Retina (tissue), 1 donor: ENCODE measurements at places on chromosomes 5 and 9.

DNA sequence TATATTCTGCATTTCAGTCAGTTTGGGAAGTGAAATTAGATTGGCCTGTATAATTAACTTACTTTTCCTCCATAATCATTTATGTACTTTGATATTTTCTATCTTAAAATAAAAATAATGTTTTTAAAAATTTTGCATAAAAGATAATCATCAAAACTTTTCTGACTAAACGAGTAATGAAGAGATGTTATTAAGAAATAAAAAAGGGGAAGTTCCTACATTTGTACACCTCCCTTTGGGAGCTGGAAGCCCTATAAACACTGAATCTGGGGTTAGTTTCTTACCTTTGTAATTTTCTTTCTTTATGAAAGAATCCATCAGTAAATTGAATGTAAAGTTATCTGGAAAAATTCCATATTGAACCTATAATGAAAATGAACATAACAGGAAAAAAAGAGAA is 86.2 kb downstream of the MRPS27 start:
- DNase-seq: no peak

- no peak for DNase-seq
Observed at GRCh38 chr9:114694719-114695269, 12.8 kb upstream of the TEX48 start.

- peak; percentile 73 for DNase-seq
Observed at GRCh38 chr9:132412089-132412488, 2.1 kb downstream of the CFAP77 start.

DNA sequence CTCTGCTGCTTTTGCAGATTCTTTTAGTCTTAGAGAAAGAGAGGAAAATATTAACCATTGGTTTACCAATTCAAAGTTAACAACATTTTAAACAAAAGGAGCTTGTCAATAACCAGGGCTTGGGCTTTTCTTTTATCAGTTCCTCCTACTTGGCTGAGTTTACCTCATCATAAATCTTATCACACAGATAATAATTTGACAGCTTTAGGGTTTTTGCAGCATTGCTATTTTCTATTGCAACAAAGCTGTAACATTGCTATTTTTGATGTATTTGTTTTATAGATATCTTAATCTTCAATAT is 9.8 kb upstream of the ABL1 start:
- no peak for DNase-seq

GRCh38 chr5:125083981-125084380 is 337.5 kb upstream of the ZNF608 start:
- no peak for DNase-seq

DNA sequence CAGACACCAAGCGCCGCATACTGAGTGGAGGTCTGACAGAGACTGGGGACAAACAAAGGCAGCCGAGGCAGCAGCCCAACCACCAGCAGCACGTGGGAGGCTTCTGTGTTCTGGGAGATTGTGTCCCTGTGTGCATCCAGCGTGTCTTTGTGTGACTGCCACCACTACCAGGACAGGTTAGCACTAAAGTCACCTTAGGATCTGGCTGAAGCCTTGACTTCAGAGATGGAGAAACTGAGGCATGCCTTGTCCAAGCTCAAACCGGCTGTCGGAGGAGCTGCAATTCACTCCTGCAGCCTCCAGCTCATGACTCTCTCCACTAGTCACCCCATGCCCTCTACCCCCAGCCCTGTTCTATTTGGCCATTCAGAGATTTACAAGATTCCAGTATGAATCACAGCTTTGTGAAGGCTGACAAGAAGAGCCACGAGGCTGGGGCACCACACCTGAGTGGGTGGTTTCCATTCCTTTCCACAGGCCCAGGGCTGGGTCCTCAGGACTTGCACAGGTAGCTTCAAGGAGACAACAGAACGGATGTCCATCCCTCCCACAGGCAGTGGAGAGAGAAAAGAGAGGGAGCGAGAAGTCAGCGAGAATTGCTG is 69.3 kb downstream of the SHB start:
- DNase-seq: peak; percentile 46

GRCh38 chr5:74618106-74618505 is 22.4 kb downstream of the ENC1 start:
- DNase-seq: no peak

DNA sequence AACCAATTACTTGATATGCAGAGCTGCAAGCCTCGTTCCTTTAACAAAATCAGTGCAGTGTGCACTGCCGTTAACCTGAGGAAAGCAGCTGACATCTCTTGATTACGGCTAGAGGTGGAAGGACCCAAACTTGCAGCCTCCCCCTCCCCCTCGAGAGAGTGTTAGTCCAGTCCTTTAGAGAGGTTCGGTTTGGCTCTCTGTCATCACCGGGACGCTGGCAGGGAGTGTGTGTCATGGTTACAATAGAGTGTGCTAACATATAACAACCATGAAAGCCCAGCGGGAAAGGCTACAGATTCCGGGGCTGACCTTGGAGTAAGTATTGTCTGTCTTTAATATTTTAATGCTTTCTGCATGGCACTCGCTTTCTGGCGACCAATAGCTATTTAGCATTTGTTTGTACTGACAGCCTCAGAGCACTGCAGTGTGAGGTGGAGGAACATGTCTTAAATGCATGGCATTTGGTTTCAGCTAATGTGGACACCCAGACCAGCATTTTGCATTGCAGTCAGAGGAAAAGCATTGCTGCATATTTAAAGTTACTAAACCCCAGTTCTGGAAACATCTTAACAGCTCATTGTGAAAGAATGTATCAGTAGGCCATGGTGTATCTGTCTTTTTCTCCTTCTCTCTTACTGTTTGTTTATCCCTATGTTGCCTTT is 237.5 kb downstream of the CD180 start:
- DNase-seq: peak; percentile 72
